Cardiac septum (tissue), 1 donor: ENCODE measurements at places on chromosomes 2 and 18. TPM values are rescaled to one million over a fixed set of nuclear protein-coding genes. Genes with fewer than 3 reads are reported as not detected.

Gene FOXI3
- total RNA-seq: not detected

DNA sequence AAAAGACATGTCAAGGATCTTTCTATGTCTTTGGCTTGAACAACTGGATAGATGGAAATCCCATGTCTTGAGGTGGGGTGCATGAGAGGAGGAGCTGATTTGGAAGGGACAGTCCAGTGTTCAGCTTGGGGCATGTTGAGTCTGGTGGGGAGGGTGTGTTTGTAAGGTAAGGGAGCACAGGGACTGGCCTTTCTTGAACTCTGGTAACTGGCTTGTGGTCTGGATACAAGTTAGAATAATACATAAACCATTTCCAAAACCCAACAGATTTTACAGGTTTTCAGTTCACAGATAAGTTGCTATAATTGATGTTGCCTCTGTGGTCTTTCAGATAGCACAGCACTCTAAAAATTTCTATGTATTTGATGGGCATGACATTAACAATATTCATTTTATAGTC is 24.2 kb downstream of the RHBDD1 start:
- no peak for DNase-seq

DNA sequence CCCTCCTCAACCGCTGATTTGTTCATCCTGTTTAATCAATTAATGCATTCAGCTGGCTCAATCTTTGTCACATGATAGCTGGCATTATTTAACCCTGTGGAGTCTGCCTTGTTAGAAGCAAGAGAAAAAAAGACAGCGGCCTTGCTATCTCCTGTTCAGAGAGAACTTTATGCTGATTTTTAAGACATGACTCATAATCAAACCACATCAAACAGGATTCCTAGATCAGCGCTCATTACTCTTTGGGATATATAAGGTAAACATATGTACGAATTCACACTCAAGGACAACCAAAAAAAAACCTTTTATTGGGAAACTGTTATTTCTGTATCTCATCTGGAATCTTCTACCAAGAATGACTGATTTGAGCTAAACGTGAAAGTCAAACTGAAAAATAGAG is 195.1 kb downstream of the C1D start:
- DNase-seq: no peak

- DNase-seq: no peak
Observed at GRCh38 chr2:61295981-61296380, 134.0 kb downstream of the C2orf74 start.

Gene TUBA4B
- total RNA-seq: not detected

DNA sequence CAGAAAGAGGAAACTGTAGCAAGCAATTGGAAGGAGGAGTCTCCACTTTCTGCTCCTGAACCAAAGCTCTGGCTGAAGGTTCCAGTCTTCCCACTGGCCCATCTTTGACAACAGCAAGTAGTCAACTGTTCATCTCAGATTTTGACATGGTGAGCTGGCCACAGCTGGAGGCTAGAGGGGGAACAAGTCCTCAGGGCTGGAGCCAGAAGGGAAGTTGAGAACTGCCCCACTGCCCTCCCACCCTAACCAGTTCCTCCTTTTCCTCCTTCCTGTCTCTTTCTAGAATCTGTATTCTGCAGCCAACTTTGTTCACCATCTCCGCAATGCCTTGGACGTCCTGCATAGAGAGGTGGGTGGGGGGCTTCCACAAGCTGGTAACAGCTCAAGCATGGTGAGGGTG is 105.8 kb downstream of the PLB1 start:
- no peak for DNase-seq

Gene D2HGDH
- 15.7 TPM for total RNA-seq

Gene CCDC142
- 8.0 TPM for total RNA-seq

Gene CDKL4
- total RNA-seq: 0.35 TPM

DNA sequence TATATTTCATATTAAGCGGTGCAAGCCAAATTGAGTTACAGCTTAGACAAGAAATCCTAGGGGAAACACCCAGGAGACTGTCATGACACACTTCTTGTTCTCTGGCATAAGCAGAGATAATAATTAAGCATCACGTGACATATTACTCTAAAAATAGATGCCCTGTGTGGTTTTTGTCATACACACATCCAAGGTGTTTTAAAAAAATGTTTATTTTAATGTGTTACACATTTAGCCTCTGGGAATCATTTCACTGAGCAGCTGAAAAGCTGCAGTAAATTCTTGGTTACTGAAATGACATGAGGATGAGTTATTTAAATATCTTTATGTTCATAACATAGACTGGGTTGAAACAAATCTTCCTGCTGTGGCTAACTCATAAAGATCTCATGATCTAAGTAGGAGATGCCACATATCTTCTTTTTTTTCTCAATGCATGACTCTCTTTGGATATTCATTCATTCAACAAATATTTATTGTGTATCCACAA is 38.0 kb upstream of the ERMN start:
- no peak for DNase-seq

Gene SKA1
- 0.13 TPM for total RNA-seq

DNA sequence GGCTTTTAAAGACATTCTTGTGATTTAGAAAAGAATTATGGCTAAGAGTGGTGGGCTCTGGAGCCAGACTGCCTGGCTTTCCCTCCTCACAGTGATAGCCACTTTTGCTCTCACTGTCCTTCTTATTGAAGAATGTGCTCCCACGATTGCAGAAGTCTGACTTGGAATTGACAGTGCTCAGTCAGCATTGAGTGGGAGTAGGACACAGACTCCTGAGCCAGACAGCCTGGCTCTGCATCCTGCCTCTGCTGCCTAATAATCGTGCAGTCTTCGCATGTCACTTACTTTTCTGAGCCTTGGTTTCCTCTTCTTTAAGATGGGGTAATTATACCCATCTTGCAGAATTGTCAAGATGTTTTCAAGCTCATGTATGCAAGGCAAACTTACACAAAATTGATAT is 23.3 kb downstream of the SPATS2L start:
- no peak for DNase-seq

- DNase-seq: no peak
Observed at GRCh38 chr2:183024339-183025095, 13.7 kb downstream of the NCKAP1 start.

Gene HJURP
- total RNA-seq: not detected

Gene BOLL
- total RNA-seq: not detected

Gene SERPINB13
- not detected for total RNA-seq

GRCh38 chr2:206198677-206199076 is 39.0 kb downstream of the EEF1B2 start:
- no peak for DNase-seq

DNA sequence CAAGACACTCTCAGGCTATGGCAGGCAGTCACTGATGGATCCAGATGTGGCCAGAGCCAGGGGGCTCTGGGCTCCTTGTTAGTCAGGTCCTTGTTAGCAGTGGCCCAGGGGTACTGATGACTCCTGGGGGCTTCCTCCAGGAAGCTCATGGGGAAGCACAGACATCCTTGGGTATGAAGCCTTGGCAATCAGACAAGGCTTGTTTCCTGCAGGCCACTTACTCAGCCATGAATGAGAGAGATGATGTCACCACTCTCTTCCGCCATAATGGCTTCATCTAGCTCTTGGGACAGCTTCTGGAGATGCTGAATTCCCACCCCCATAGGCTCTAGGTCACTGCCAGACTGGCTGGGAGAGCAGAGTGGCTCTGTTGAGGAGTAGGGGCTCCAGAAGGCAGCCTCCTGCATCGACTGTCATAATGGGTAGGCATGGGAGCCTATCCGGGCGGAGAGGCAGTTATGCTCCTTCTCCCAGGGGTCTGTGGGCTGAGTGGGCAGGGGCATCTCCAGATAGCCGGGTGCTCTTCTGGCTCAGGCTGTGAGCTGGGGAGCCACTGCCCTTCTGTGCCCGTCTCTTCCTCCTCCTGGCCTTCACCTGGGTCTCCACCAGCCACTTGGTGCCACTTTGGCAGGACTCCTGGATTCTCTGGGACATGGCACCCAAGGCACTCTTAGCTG is 40.2 kb upstream of the BMPR2 start:
- no peak for DNase-seq

DNA sequence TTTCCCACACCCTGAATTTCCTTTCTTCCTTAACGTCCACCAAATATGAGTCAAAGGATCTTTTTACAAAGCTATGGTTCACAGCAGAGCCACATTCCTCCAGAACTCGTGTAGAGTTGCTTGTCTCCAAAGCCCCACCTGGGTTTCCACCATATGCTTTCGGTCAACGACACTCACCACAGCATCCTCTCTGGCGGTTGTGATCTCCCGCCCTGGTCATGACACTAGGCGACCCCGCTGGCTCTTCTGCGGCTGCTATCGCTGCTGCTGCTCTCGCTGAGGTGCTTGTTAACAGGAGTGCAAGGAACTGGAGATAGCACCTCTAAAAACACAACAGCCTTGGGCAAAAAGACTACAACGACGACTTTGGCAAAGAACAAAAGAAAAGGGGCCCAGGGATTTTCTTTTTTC is 340 bp downstream of the SLC40A1 start:
- DNase-seq: no peak

Gene ATG16L1
- total RNA-seq: 17.5 TPM

Gene CMPK2
- total RNA-seq: 5.5 TPM

Gene KIAA2012
- not detected for total RNA-seq

DNA sequence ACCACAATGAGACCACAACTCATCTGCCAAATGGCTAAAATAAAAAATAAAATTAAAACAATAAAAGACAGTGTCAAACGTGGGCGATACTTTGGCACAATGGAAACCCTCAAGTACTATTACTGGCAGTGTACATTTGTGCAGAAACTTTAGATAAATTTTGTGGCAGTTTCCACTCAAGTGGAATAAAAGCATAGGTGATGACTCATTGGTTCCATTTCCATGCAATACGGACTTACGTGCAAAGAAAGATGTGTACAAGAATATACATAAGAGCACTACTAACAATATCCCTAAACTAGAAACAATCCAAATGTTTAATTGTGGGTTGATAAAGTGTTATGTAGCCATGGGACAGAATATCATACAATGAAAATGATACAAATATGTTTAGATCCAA is 259.0 kb upstream of the HNMT start:
- DNase-seq: no peak

DNA sequence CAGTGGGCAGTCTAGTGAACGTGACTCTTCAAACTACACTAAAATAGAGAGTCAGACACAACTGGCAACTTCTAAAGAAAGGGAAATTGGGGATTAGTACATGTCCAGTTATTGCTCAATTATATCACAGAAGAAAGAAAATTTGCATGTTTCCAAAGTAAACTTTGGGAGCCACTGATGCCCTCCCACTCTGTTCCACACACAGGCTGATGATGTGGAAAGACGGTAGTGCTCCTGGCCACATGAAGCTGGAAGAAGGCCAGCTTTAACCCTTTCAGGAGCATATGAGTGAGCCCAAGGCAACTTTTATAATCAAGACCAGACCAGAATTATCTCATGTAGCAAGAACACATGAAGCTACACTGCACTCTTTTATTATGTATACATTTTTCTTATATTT is 141.0 kb downstream of the NR4A2 start:
- DNase-seq: no peak

Gene SOS1
- total RNA-seq: 27.3 TPM

DNA sequence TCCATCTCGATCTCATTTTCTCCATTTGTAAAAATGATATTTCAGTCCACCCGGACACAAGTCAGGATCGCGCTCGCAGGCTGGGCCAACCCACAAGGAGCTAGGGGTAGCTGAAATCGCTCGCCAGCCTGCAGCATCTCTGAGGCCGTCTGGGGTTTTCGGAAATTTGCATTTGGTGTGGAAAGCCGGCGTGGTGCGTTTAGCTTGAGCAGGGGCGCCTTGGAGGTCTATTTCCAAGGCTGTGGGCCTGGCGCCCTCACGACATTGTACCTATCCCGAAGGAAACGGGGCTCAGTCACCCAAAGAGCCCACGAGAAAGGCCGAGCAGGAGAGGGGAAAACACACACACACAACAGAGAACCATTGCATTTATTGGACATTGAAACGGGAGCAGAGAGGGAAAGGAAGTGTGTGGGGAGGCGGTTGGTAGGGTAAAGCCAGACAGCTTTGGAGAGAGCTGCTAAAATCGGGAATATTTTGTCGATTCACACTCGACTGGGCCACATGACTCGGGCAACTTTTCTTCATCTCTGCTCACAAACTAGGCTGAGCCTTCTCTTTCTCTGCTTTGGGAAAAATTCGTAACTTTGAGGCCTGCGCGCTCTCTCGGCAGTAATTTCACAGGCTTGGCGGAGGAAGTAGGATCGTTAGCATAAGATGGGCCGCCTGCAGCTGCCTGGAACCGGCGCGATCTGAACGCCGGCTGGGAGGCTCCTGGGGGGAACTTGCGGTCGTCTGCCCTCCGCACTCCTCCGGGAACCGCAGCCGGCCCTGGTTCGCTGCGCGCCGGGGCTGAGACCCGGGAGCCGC is 1.1 kb upstream of the HOXD8 start:
- DNase-seq: no peak

Gene ESPNL
- total RNA-seq: 0.08 TPM

DNA sequence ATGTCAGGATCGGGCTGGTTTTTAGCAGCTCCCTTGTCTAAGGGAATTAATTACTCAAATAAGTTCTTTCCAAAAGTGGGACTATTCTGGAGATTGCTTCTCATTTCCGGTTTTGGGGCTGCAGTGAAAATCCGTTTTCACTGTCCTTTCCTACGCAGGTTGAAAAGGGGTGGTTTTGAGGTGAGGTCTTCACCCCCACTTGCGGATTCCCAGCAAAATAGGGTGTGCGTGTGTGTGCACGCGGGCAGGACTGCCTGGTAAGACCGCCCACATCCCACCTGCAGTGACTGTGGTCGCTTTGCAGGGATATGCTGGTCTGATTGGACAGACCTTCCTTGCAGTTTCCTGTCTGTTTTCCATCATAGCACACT is 472 bp upstream of the PLEKHM3 start:
- DNase-seq: no peak

Gene CCL20
- not detected for total RNA-seq
